Esophagus squamous epithelium (tissue), 5 donors: ENCODE measurements at places on chromosomes 11 and 22. TPM values are rescaled to one million over a fixed set of nuclear protein-coding genes. Genes with fewer than 3 reads are reported as not detected.

Gene NCAM1
- total RNA-seq, result 2.8 TPM

Gene PRSS23
- total RNA-seq, result 7.5 TPM

GRCh38 chr11:68036717-68037239 is 2.0 kb upstream of the TCIRG1 start:
- no peak overlapping the region for H3K4me3 ChIP-seq
- H3K4me1 ChIP-seq, result peaks cover 59% of the 10 kb centered on the region
- no peak for DNase-seq
- H3K27me3 ChIP-seq, result no peaks in the 10 kb centered on the region

Gene CARD18
- not detected for total RNA-seq

DNA sequence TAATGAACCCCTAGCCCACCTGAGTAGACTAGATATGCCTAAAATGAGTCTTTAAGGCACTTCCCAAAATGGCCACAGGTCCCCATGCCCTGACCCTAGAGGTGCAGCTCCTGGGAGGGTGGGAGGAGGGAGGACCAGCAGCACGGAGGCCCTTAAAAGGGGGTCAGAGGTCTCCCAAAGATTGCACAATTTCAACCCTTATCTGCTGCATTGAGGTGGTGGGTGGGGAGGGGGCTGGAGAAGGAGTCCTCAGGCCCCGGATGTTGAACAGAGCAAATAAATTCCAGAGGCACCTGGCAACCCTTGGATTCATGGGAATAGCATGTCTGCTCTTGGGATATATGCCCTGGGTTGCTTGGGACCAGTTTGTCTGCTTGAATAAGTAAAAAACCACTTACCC is 57.6 kb downstream of the NAV2 start:
- no peak for DNase-seq
- no peak overlapping the region for H3K27ac ChIP-seq
- H3K4me1 ChIP-seq, result no peaks in the 10 kb centered on the region
- H3K27me3 ChIP-seq, result no peaks in the 10 kb centered on the region

GRCh38 chr11:36195496-36196354 is 93.5 kb downstream of the COMMD9 start:
- no peaks in the 10 kb centered on the region for H3K4me1 ChIP-seq
- H3K4me3 ChIP-seq, result no peak overlapping the region
- no peak overlapping the region for H3K27ac ChIP-seq
- H3K27me3 ChIP-seq, result no peaks in the 10 kb centered on the region
- no peak for DNase-seq

Gene PRAME
- not detected for total RNA-seq

Gene OTOG
- not detected for total RNA-seq

GRCh38 chr11:113779496-113779895 is at the start of gene CLDN25:
CLDN25 (plus strand) TSS chr11:113779796; CDS start chr11:113779796, 0 bp downstream.
- peaks cover 8% of the 10 kb centered on the region for H3K4me1 ChIP-seq
- no peak within 1 kb of the TSS for H3K27ac ChIP-seq
- H3K4me3 ChIP-seq, result no peak within 1 kb of the TSS
- DNase-seq, result no peak
- no peaks in the 10 kb centered on the region for H3K27me3 ChIP-seq

Gene OR2AT4
- not detected for total RNA-seq

GRCh38 chr11:82458761-82459160 is 274.9 kb downstream of the FAM181B start:
- no peaks in the 10 kb centered on the region for H3K27me3 ChIP-seq
- no peak overlapping the region for H3K27ac ChIP-seq
- H3K4me3 ChIP-seq, result no peak overlapping the region
- no peaks in the 10 kb centered on the region for H3K36me3 ChIP-seq
